ENCODE measurements at places on chromosomes 3 and 15. TPM values are rescaled to one million over a fixed set of nuclear protein-coding genes. Genes with fewer than 3 reads are reported as not detected.

- H3K4me1 ChIP-seq, result peaks cover 15% of the 10 kb centered on the region
- no peak overlapping the region for H3K4me3 ChIP-seq
- no peak overlapping the region for H3K27ac ChIP-seq
- DNase-seq, result no peak
- no peaks in the 10 kb centered on the region for H3K36me3 ChIP-seq
These were observed 38.6 kb downstream of the CLEC3B start for GRCh38 chr3:45064512-45065372.

DNA sequence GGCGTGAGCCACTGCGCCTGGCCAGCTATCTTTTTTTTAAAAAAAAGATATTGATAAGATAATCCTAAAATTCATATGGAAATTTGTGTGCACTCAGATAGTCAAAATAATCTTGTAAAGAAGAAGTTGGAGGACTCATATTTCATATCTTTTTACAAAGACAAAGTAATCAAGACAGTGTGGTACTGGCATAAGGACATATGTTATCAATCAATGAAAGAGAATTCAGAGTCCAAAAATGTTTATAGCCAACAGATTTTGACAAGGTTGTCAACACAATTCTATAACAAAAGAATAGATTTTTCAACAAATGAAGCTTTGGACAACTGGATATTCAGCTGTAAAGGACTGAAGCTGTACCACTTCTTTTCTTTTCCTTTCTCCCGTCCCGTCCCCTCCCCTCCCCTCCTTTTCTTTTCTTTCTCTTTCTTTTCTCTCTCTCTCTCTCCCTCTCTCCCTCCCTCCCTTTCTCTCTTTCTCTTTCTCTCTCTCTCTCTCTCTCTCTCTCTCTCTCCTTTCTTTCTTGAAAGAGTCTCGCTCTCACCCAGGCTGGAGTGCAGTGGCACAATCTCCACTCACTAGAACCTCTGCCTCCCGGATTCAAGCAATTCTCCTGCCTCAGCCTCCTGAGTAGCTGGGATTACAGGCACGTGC lies 126.8 kb downstream of the GSK3B start:
- DNase-seq, result no peak
- no peak overlapping the region for H3K27ac ChIP-seq
- H3K4me1 ChIP-seq, result peaks cover 11% of the 10 kb centered on the region
- H3K4me3 ChIP-seq, result no peak overlapping the region
- H3K27me3 ChIP-seq, result no peaks in the 10 kb centered on the region

- DNase-seq, result no peak
- no peaks in the 10 kb centered on the region for H3K36me3 ChIP-seq
- no peaks in the 10 kb centered on the region for H3K27me3 ChIP-seq
- H3K4me1 ChIP-seq, result no peaks in the 10 kb centered on the region
- no peak overlapping the region for H3K27ac ChIP-seq
- no peak overlapping the region for H3K4me3 ChIP-seq
These were observed 27.2 kb downstream of the PTX3 start for GRCh38 chr3:157463816-157464215.

DNA sequence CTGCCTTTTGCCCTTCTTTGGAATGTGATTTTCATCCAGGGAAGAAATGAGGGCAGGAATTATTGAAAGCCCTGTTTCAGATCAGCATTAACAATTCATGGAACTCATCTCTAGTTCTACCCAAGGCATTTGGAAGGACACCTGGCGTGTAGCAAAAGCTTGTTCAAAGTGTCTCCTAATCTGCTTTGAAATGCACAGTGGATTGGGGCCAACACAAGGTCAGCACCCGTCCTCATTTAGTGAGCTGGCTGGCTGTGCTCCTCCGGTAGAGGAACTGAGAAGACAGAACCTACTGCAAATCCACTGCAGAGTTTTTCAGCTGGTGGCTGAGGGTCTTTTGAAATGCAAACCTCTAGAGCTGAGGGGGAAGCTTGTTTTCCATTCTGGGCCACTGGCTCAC lies 141.6 kb upstream of the STT3B start:
- H3K27me3 ChIP-seq, result no peaks in the 10 kb centered on the region
- no peak for DNase-seq
- H3K36me3 ChIP-seq, result no peaks in the 10 kb centered on the region
- no peaks in the 10 kb centered on the region for H3K4me1 ChIP-seq

GRCh38 chr3:195803289-195803908 lies 8.3 kb downstream of the MUC4 start:
- no peak overlapping the region for H3K27ac ChIP-seq
- H3K36me3 ChIP-seq, result no peaks in the 10 kb centered on the region
- H3K4me1 ChIP-seq, result no peaks in the 10 kb centered on the region
- no peaks in the 10 kb centered on the region for H3K27me3 ChIP-seq
- no peak for DNase-seq

DNA sequence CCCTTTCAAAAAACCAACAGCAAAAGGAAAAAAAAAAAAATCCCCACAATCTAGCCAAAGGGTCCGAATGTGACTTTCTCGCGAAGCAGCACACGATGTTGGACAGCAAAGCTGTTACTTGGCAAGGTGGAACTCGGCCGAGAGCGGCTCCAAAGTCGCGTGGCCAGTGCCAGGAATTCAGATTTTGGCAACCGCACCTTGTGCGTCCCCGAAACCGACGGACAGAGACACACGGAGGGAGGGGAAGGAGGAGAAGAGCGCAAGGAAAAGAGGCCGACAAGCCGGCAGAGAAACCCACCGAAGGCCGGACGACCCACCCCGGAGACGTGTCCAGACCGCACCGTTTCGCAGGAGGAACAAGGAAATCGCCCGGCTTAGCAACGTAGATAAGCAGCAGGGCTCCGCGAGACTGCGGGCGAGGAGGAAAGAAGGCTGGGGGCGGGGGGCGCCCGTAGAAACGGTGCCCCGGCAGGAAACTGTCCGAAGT lies 517.3 kb downstream of the MECOM start:
- H3K4me3 ChIP-seq, result peak overlapping the region; percentile 88
- H3K4me1 ChIP-seq, result peaks cover 4% of the 10 kb centered on the region
- H3K27ac ChIP-seq, result peak overlapping the region; percentile 87
- DNase-seq, result peak; percentile 13
- no peaks in the 10 kb centered on the region for H3K27me3 ChIP-seq

DNA sequence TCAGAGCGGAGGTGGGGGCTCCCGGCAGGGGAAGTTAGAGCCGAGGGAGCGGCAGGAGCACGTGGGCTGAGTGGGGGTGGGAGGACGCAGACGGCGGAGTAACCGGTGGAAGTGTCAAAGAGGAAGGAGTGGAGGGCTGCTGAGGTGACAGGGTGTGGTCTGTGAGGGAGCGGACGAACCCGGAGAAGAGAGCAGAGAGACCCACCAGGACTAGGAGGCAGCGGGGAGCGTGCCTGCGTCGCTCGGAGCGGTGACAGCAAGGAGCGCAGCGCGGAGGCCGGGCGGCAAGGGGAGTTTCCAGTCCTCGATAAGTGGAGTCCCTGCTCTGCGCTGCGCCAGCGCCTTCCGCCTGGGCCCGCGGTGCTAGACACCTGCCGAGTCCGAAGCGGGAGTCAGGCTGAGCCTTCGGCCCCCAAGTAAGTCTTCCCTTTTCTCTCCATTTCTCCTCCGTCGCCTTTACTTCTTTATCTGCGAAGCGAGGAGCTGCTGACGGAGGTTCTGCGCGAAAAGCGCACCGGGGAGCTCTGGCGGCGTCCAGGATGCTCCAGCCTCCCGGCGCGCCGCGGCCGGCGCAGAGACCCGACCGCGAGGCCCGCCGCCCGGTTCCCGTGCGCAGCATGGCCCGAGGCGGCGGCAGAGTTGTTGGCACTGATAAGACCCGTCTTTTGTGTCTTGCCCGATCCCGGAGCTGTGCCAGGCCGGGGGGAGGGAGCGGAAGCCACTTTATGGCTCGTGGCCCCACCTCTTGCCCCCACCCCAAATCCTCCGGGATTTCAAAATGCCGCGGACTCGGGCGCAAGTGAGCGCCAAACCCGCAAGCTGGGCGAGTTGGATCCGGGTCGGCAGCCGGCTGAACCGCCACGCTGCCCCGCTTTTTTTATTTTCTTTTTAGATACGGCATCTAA lies 533.0 kb upstream of the SEMA6D start:
- no peak for DNase-seq
- no peaks in the 10 kb centered on the region for H3K27me3 ChIP-seq
- no peak overlapping the region for H3K27ac ChIP-seq
- peak overlapping the region; percentile 79 for H3K4me3 ChIP-seq

Gene GOLGA8G
- not detected for total RNA-seq

Gene ITIH3
- 2.6 TPM for total RNA-seq

- H3K4me1 ChIP-seq, result peaks cover 50% of the 10 kb centered on the region
- no peak overlapping the region for H3K4me3 ChIP-seq
- H3K36me3 ChIP-seq, result no peaks in the 10 kb centered on the region
- H3K27ac ChIP-seq, result no peak overlapping the region
These were observed 5.8 kb upstream of the TM4SF4 start for GRCh38 chr3:149468504-149469212.

DNA sequence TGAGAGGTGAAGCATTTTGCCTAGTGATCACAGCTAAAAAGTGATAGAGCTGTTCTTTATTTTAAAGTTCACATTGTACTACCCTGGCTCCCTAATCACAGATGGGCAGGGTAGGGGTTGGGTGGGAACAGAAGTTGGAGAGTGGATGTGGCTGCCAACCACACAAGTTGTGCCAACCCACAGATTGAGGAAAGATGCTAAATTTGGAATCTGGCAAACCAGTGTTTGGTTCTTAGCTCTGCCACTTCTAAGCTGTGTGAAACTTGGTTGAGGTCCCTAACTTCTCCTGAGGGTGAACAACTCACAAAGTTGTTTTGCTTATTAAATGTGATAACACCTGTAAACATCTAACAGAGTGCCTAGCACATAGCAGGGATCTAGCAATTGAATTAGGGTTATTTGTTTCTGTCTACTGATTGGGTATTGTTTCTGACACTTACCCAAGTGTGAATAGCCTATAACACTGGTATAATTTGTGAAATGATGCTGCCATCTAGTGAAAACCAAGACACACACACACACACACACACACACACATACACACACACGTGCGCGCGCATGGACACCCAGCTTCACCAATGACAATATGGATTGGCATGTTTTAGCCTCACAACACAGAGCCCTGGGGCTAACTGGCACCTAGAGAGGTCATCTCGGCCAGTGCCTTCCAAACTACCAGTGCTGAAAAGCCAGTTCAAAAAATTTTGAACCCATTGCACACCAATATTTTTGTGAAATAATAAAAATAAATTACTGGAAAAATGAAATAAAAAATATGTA lies 25.3 kb downstream of the ADGRG7 start:
- H3K27ac ChIP-seq, result no peak overlapping the region
- H3K4me1 ChIP-seq, result no peaks in the 10 kb centered on the region
- no peaks in the 10 kb centered on the region for H3K27me3 ChIP-seq
- H3K4me3 ChIP-seq, result no peak overlapping the region

Gene CELSR3
- total RNA-seq, result 1.3 TPM

Gene IMPG2
- 0.21 TPM for total RNA-seq

GRCh38 chr15:85581495-85581894 lies 201.1 kb downstream of the AKAP13 start:
- peaks cover 77% of the 10 kb centered on the region for H3K4me1 ChIP-seq
- peak overlapping the region; percentile 68 for H3K4me3 ChIP-seq
- H3K27me3 ChIP-seq, result no peaks in the 10 kb centered on the region
- peak overlapping the region; percentile 89 for H3K27ac ChIP-seq

DNA sequence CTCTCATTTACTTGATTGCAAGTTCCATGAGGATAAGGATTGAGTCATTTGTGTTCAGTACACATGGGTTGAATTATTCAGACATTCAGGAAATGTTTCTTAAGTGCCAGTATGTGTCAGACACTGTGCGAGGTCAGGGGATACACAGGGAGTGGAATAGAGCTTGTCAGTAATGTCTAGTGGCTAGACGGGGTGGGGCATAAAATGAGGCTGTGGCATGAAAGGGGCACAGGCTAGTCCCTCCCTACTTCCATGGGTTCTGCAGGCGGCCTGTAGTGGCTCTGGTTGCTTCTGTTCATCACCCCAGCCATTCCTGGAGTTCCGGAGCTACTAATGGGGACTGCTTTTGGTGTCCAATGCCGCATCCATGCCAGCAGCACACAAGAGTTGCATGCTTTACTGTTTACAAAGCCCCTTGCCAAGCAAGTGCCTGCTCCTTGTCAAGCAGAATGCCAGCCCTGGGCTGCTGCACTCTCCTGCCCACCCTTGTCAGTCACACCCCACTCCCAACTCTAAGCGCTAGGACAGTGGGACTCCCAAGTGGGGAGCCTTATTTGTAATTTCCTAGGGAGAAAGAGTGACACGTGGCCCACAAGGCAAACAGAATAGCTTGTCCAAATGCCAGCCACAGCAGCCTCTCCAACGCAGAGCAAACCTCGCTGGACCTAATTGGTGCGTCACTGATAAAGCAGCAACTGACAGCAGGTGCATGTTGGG lies 70.8 kb downstream of the RAB11A start:
- no peak overlapping the region for H3K27ac ChIP-seq
- no peak for DNase-seq
- H3K36me3 ChIP-seq, result no peaks in the 10 kb centered on the region
- no peaks in the 10 kb centered on the region for H3K4me1 ChIP-seq
- no peaks in the 10 kb centered on the region for H3K27me3 ChIP-seq
- H3K4me3 ChIP-seq, result no peak overlapping the region

Gene ATP8B4
- 16.8 TPM for total RNA-seq

DNA sequence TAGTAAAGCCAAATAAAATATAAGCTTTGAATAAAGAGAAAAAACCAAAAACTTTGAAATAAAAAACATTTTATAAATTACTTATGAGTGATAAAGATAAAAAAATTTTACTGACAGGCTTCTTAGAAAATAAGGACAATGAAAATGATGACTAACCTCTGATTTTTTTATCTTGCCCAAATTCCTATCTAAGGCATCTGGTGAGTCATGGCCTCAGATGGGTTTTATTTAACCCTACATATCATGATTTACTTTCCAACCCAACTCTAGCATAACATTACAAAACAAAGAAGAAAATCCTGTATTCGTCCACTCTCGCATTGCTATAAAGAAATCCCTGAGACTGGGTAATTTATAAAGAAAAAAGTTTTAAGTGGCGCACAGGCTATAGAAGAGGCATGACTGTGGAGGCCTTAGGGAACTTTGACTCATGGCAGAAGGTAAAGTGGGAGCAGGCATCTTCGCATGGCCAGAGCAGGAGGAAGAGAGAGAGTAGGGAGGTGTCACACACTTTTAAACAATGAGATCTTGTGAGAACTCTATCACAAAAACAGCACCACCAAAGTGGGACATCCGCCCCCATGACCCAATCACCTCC lies 152.1 kb downstream of the NEK10 start:
- no peaks in the 10 kb centered on the region for H3K4me1 ChIP-seq
- no peak for DNase-seq
- no peaks in the 10 kb centered on the region for H3K27me3 ChIP-seq
- no peak overlapping the region for H3K27ac ChIP-seq
- no peak overlapping the region for H3K4me3 ChIP-seq

DNA sequence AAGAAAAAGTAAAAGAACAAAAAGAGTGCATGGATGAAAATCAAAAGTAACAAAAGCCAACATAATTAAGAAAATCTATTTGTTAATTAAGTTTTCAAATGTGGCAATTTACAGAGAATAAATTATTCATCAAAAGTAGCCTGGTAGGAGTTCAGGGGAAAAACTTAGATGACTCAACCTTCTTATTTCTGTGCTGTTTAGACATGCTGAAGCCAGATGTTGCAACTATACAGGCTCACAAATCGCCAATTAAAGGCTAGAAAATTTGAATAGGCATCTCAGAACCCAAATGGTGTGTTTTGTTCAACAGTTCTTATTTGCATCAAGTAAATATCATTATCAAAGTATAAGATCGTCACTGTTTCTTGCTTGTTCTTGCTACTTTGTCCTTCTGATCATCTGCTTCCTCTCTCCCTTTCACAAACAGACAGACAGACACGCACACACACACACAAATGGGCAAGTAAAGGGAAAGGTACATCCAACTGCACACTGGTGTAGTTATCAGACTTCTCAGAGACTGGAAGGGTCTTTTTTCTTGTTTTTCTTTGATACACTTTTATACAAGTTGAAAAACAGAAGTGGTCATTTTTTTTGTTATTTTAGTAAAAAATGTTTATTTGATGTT lies 572.2 kb downstream of the MECOM start:
- H3K27ac ChIP-seq, result no peak overlapping the region
- DNase-seq, result no peak
- H3K4me1 ChIP-seq, result no peaks in the 10 kb centered on the region
- H3K36me3 ChIP-seq, result no peaks in the 10 kb centered on the region
- no peak overlapping the region for H3K4me3 ChIP-seq

Data from thoracic aorta (tissue), 2 donors.